ENCODE measurements at places on chromosomes 12 and 14.

DNA sequence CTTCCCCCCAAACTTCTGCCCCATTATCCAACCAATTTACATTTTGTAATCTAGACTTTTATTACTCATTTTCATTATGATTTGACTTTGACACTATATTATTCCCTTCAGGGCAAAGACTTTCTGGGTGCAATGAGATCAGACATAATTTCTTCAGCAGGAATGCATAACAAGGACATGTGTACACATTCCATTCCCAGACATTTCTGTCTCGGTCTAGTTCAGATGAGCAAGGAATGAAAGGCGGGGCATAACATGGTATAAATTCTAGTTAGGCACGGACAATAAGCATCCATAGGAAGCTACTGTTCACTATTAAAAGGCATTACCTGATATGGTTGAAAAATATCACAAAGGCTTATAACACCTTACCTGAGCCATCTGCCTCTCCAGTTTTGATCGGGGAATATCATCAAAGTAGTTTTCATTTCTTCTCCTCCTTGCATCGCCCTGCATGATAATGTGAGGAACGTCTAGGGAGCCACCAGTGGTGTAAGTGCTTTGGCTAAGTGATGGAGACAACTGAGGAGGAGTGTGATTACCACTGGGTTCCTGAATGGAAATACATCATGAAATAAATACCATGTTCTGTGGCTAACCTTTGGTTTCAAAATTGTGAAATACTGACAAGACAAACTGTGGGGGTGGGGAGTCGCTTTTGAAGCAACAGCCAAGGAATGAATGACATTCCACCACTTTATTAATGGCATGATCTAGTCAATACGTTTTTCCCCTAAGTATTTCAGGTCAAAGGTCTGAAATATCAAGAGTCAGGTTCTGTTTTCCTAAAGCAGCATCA is 183.9 kb downstream of the APAF1 start:
- peak; percentile 78 for DNase-seq

- DNase-seq: no peak
Observed at GRCh38 chr14:29290441-29290840, 523.9 kb downstream of the FOXG1 start.

- no peak for DNase-seq
Observed at GRCh38 chr12:119713551-119714031, 45.7 kb downstream of the PRKAB1 start.

GRCh38 chr14:90275820-90276219 is 19.5 kb downstream of the PSMC1 start:
- peak; percentile 27 for DNase-seq

- DNase-seq: no peak
Observed at GRCh38 chr14:96631621-96632362, 129.6 kb downstream of the PAPOLA start.

GRCh38 chr14:91143862-91144261 is 30.0 kb downstream of the DGLUCY start:
- peak; percentile 47 for DNase-seq

DNA sequence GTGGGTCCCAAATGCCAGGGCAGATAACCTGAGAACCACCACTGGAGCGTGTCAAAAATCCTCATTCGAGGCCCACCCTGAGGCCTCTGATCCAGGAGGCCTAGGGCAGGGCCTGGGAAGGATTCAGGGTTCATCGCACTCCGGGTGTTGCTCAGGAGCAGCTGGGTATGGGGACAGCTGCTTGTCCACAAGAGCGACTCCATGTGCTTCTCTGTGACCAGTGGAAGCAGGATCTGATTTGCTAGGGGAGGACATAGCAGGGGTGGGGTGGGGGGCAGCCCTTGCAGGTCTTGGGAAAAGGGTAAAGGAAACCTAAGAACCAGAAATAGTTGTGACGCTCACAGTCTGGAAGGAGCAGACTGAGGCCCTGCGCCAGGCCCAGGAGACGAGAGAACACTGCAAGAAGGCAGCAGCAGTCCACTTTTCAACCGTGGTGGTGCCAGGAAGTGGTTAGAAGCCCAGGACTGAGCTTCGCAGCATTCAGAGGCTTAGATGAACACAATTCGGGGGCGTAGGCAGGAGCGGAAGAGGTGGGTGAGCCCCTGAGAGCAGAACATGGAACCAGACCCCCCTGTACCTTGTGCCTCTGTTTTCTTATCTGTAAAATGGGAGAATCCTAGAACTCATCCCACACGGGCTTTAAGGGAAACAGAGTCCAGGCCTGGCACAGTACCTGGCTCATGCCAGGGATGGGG is 33.7 kb downstream of the ITPK1 start:
- no peak for DNase-seq

- DNase-seq: no peak
Observed at GRCh38 chr14:33879684-33880286, 71.1 kb downstream of the EGLN3 start.

DNA sequence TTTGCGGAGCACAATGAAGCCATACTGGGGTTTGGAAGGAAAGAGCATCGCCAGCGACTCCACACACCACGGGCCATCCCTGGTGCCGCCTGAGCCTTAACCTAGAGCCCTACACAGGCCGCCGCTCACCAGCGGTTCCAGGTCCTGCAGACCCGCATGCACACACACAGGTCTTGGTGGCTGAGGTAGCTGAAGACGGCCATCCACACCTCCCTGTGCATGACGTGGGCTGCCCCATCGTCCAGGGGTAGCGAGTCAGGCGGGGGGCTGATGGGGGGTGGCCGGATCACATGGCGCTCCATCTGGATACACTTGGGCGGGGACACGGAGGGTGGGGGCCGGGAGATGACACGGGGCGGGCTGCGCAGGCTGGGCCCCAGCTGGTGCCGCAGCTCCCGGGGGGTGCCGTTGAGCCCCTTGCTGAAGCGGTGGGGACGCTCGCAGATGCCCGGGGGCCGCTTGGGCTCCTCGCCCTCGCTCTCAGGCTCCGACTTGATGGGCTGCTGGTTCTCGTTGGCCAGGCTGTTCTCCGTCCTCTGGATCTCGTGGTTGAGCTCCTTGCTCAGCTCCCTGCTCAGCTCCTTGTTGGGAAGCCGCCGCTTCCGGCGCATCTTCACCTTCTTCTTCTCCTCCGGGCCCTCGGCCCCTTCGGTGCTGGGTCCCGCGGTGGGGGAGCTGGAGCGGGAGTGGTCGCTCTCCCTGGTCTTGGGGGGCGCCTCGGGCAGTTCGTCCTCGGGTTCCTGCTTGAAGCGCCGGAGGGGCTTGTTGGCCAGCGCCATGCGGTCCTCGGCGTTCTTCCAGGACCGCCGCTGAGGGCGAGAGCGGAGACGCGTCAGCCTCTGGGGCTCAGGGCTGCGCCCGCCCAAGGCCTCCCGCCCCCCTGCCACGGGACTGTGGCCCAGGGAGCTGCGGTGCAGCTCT is 42.4 kb downstream of the RNF34 start:
- no peak for DNase-seq

DNA sequence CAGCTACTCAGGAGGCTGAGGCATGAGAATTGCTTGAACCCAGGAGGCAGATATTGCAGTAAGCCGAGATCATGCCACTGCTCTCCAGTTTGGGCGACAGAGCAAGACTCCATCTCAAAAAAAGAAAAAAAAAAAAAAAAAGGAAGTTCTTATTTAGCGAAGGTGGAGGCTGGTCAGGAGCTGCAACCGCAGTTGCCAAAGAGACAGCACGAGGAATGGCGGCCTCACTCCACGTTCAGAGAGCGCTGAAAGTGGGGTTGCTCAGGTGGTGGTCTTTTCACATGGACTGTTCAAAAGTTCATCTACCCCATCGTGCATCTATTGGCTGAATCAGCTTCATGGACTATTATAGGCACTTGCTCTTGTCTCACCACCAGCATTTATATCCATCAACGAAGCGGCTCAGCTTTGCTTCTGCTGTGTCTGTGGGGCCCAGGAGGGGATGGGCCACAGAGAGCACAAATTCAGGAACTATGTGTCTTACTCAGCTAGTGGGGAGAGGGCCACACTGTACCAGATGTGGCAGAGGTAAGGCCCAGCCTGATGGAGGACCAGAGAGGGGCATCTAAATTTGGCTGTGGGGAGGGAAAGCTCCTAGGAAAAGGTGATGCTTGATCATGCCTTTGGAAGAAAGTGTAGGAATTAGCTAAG is 27.3 kb downstream of the SLC25A47 start:
- DNase-seq: no peak

- peak; percentile 94 for DNase-seq
Observed at GRCh38 chr14:89000007-89000942, 175.8 kb downstream of the TTC8 start.

DNA sequence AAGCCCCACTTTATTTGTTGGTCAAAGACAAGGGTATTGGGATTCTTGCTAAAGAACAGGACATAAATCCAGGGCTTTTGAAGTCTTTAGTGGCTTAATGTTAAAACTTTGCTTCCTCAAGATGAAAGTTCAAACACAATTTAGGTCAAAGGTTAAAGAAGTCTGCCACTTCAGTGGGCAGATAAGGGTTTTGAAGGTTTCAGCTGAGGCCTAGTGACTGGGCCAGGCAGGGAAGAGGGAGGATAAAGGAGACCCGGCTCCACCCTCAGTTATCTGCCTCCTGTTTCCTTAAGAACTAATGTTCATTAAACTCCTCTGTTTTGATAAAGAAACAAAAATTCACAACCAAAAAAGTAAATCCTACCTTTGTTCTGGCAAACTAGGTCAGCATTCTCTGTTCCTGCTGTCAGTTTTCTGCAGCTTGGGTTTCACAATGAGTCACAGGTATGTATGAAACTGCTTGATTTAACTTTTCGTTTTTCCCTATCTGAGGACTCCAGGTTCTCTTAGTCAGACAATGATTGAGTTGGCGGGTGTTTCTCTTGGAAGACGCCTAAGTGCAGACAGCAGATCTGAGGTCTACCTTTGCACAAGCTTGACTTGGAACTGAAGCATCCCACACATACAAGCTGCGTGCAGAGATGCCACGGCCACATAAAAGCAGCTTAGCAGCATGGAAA is 208.3 kb downstream of the EXOC5 start:
- no peak for DNase-seq

DNA sequence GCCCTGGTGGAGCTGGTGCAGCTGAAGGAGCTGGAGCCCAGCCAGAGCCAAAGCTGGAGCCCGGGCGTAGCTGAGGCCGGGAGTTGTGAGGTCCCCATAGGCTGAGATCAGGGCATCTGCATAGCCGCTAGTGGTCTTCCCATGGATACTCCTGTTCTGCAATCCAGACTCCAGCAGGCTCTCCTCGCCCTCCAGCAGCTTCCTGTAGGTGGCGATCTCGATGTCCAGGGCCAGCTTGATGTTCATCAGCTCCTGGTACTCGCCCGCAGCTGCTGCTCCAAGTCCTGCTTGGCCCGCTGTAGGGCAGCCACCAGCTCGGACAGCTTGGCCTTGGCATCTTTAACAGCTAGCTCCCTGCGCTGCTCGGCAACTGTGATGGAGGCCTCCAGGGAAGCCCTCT is 966.1 kb downstream of the FSCB start:
- no peak for DNase-seq

DNA sequence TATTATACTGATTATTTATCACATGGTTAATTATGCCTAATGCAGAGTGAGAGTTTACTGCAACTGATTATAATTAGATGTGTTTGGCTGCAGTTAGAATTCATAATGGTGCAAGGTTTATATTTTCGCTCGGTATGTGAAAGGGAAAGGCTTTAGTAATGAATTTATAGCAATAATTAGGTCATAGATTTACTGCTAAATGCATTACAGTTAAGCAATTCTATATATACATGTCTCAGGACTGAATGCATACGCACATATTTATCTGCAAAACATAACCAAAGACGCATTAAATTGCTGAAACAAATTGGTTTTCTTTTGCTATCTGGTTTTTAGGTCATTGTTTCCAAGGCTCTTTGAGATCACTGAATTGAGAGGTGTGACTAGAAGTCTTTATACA is 428.1 kb upstream of the PDE3A start:
- DNase-seq: no peak

DNA sequence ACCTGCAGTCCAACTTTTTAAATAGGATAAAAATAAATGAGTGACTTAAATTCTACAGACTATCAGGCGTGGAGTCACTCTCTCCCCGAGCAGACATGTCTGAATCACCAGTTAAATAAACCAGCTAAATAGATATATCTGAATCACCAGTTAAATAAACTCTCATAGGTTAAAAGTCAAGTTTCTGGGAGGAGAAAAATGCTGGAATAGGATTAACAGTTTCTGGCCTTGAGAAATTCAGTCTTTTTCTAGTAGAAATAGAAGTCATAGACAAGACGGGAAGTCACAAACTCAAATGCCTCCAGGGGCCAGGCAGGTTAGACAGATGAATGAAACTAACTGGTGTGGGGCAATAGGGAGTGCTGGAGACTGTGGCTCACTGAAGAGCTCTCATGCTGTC is 258.6 kb upstream of the TMEM132C start:
- DNase-seq: peak; percentile 89

GRCh38 chr12:9674226-9674590 is 4.7 kb downstream of the CLEC2D start:
- DNase-seq: no peak

DNA sequence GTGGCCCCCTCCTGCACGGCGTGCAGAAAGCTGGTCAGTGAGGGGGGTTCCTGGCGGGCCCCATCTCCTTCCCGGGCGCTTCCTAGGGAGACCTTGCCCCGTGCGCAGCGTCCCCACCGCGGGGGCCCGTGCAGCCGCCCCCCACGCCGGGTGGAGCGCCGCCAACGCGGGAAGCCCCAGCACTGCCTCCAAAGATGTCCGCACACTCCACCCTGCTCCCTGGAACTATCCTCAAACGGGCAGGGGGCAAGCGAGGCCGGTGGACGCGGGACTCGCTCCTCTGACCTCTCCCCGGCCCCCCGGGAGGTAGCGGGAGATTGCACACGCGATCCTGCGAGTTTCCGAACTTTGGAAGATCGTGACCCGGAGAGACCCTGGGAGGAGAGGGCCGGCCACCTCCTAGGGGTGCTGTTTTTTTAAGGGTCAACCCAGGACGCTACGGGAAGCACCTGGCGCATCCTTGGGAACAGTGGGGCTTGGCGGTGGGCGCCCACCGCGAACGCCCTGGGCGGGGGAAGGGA is 1.5 kb upstream of the FZD10 start:
- no peak for DNase-seq

- peak; percentile 1 for DNase-seq
Observed at GRCh38 chr14:26255213-26255612, 342.6 kb downstream of the NOVA1 start.

DNA sequence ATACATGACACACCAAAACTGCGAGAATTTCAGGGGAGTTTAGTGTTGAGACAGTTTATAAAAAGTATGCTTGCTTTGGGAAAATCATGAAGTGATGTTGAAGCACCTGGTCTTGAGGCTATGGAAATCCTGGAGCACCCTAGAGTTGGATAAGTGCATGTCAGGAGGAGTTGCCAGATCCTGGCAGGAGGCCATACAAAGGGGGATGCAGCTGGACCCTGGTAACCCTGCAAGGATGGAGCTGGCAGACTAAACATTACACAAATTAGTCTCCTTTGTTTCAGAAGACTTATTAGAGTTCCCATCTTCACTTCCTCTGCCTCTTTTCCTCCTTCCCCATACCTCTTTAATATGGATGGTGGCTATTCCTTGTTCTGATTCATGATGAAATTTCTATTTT is 907.0 kb downstream of the BCL11B start:
- no peak for DNase-seq

Measured in fibroblast of skin of back (primary cell).